Astrocyte (in vitro differentiated cells and primary cell): ENCODE measurements at places on chromosomes 11 and 22.

- DNase-seq = peak; percentile 93
Measured at GRCh38 chr11:64121663-64122410, 44.1 kb downstream of the MACROD1 start.

DNA sequence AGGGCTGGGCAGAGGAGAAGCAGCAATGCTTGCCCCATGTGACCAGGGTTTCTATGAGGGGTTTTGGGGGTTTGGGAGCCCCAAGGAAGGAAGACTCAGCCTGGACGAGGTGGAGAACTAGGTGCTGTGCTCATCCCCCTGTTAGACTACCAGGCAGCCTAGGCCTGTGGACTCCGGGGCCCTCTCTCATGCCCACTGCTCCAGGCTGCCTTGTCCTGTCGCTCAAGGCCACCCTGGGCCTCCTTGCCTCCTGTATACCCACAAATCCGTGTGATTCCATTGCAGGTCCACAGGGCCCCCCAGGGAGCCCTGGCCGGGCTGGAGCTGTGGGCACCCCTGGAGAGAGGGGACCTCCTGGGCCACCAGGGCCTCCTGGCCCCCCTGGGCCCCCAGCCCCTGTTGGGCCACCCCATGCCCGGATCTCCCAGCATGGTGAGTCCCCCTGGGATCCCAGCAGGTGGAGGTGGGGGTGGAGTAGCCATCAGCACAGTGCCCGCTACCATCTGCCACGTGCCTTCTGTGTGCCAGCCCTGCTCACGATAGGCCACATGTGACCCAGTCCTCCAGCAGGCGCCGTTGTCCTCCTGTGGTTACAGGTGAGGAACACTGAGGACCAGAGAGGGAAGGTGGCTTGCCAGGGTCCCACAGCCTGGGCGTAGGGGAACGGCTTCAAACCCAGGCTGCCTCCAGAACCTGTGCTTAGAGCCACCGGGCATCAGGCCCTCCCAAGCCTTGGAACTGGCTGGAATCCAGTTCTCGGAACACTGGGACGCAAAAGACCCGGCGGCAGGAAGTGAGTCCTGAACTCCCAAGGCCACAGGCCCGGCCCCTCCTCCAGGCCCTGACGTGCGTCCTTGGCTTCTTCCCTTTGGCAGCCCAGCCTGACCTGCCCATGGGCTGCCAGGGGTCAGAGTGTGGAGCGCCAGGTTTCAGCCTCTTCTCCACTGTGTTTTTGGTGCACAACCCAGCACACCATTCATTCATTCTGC lies 26.6 kb downstream of the EMID1 start:
- no peak for DNase-seq

- DNase-seq = no peak
Measured at GRCh38 chr11:5488798-5489399, 414 bp downstream of the OR52D1 start.

- no peak for DNase-seq
Measured at GRCh38 chr11:121059605-121060004, 35.7 kb downstream of the TBCEL start.

DNA sequence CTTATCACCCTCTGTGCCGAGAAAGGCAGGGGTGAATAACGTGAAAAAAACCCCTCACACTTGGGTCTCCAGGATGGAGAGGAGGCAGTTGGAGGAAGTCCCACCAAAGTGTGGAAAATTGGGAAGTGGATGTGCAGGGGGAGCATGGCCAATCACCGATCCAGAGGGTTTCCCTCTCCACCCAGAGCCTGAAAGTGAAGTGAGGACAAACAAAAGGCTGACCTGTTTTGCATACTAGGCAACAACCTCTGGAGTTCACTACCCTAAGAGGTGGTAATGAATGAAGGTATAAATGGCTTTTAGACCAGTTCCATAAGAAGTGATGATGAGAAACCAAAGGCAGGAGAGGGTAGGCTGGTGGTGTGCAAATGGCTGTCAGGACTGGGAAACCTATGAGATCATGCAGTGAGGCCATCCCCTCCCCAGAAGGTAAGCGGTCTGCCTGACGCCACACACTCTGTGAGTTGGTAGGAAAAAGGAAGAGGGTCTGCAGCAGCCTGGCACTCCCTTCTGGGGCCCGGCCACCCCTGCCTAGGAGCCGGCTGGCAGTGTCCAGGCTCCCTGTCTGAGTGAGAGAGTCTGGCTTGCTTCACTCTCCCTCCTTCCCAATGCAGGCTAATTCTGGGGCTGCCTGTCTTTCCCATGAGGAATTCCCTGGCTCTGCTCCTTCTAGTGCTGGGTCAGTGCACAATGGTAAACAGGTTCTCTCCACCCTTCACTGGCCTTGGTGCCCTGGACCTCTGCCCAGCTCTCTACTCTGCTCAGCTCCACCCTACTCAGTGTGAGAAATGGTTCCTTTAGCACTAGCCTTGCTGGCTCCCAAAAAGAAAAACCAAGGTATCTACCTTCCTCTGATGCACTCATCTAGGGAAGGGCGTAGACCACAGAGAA lies 15.6 kb downstream of the TBC1D10A start:
- peak; percentile 71 for DNase-seq

GRCh38 chr11:134026655-134027343 lies 42.1 kb upstream of the JAM3 start:
- DNase-seq = no peak

GRCh38 chr11:6427516-6427915 lies 8.6 kb upstream of the APBB1 start:
- no peak for DNase-seq

DNA sequence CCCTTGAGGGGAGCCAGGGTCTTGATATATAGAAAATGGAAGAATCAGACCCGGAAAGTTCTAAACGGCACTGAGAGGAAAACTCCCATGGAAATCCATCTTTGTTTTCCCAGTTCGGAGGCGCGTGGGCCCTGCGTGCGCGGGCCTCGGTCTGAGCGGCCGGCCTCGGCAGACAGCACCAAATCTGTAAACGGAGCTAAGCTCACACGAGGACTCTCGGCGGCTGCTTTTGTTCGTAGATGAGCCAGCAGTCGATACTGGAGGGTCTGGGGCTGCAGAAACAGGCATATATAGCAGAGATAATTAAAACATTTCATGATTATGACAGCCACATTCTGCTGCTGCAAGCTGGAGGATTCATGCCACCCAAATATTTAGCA lies 68.5 kb upstream of the PPARA start:
- DNase-seq = no peak

GRCh38 chr11:8267831-8268529 lies 4.3 kb upstream of the LMO1 start:
- no peak for DNase-seq

DNA sequence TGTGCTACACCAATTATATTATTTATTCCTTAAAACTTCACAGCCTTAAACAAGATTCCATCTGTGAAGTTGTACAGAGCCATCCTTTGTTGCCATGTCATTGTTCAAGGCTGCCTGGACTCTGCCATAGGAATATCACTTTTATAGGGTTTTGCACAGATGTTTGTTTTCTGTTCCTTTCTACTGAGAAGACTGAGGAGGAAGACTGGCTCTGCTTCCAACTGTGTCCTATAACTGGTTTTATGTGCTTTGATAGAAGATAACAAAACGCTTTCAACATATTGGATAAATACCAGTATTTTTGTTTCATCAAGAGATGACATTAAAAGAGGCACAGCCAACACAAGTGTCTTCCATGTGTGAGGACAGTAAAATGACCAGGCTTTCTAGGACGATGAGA lies 120.6 kb downstream of the CD44 start:
- DNase-seq = no peak

- DNase-seq = peak; percentile 63
Measured at GRCh38 chr11:88016392-88017170, 158.7 kb downstream of the RAB38 start.

GRCh38 chr11:17713851-17714250 lies 5.5 kb upstream of the MYOD1 start:
- DNase-seq = no peak

- DNase-seq = peak; percentile 20
Measured at GRCh38 chr11:45252134-45252856, 33.8 kb downstream of the SYT13 start.

GRCh38 chr22:36409911-36410756 lies 22.4 kb upstream of the MYH9 start:
- DNase-seq = peak; percentile 65

DNA sequence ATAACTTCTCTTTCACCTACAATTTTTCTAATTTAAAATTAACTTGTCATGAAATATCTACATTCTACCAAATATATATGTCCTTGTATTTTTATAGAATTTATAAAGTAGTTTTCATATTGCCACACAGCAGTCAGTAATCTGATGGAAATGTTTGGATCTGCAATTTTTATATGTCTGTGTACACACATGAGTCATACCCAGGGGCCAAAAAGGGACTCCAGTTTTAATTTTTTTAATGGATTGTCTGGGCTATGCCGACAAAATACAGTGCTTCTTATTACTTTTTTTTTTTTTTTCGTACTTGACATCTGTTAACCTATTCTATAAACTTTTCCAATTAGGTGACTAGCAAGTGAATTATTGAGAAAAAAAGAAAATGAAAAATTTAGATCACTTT lies 6.3 kb downstream of the GUCY1A2 start:
- no peak for DNase-seq

DNA sequence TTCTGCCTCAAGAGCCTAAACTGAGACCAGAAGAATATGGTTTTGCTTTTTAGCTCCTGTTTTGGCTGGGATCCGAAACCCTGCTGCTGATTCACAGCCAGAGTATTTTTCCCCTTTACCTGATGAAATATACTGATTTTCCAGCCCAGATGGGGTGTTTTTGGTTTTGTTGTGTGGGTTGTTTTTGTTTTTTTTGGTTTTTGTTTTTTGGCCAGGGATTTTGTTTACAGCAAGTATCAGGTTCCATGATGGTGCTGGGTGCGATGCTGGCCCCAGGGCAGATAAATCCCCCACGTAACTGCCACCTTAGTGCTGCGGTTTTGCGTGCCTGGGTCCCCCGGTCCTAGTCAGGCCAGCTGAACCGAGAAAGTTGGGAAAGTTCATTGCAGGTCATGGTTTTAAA lies 103.7 kb downstream of the ZBTB16 start:
- DNase-seq = peak; percentile 29

- no peak for DNase-seq
Measured at GRCh38 chr11:74092425-74092824, 78.4 kb downstream of the C2CD3 start.

GRCh38 chr11:126115127-126115495 lies 52.4 kb upstream of the CDON start:
- DNase-seq = no peak

- DNase-seq = no peak
Measured at GRCh38 chr22:31259798-31260473, 32.4 kb downstream of the PIK3IP1 start.

DNA sequence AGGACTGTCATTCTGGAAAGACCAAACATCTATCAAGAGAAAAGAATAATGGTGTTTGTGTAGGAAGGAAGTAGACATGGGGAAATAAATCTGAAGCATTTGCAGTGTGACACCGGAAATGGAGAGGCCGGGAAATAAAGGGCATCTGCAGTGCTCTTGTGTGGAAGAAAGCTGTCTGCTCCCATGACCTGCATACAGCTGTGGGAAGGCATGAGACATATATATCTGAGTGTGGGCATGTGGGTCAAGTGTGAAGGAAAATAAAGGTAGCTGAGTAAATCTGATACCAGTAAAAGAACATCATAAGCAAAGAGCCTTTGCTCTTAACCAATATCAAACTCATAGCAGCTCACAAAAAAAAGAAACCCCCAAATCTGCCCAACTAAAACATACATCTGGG lies 72.1 kb upstream of the OR5AK2 start:
- no peak for DNase-seq

DNA sequence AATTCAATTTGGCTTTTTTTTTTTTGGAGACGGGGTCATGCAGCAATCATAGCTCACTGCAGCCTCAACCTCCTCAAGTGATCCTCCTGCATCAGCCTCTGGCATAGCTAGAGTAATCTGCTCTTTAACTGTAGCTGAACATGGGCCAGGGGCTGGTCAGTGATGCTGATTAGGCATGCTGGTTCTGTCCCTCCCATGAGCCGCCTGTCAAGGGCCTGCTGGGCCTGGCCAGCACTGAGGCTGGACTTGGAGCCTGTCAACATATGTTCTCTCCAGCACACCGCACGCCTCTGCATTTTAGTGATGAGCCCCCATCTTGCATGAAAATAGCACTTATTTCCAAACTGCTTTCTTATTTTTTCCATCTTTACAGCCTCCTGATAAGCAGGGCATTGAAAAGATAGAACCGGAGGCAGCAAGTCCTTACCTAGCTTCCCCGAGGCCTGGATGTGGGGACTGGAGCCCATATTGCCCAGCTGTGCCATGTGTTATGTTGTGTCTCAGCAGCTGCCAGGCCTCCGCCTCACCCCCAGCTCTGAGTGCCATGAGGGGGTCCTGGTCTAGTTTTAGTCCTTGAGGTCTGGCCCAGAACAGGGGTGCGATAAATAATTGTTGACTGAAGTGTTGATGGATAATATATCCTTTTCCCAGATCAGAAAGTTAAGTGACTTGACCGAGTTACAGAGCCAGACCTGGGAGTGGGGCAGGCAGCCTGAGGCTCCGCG lies 80.0 kb downstream of the CTTN start:
- DNase-seq = no peak

DNA sequence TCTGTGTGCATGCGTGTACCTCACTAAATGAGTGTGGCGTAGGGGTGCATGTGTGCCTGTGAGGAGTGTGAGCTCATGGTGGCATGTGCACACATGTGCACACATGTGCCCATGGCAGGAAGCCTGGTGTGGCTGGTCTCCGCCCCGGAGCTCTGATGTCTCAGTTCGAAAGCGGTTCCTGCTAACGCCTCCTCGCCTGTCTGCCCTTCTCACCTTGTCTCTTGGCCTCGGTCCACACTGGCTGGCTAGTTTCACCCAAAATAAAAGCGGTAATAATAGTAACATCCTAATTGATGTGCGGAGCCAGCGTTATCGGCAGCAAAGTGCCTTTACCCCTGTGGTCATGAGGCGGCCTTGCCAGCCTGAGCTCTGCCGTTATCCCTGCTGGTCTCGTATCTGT lies 1190.4 kb downstream of the BRD1 start:
- no peak for DNase-seq
